Fibroblast of mammary gland (primary cell): ENCODE measurements at places on chromosomes 2 and 18.

- DNase-seq, result no peak
Observed at GRCh38 chr2:230601510-230601909, 111.1 kb upstream of the CAB39 start.

- peak; percentile 79 for DNase-seq
Observed at GRCh38 chr2:235642446-235643098, 148.7 kb downstream of the AGAP1 start.

DNA sequence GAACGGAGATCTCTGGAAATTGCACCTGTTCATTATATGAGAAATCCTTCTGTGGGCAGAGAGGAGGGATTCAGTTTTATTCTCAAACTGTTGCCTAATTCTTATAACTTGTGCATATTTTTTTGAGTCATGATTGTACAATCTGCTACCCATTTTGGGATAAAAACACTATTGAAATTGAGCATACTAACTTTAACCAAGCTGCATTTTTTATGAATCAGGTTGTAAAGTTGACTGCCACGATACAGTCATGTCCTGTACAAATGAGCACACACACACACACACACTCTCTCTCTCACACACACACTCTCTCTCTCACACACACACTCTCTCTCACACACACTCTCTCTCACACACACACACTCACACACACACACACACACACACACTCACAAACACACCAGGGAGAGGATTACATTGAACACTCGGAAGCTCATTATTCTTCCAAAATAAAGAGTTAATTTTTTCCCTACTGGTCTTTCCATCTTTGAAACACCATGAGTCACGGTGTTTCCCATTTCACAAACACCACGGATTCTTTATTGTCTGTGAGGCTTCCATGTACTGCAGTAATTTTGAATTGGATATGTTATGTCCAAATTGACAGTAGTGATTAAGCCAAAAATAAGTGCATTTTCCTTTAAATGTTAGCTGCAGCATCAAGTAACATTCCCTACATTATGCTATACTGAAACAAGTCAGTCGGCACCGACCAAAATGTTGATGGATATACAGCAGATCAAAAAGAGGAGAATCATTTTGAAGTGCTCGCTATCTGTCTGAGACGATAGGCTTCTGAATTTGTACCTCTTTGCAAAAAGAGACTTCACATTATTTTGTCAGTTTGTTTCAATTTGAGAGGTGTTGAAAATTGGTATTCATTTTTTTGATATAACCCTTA lies 216.9 kb downstream of the ARHGAP15 start:
- DNase-seq, result no peak

DNA sequence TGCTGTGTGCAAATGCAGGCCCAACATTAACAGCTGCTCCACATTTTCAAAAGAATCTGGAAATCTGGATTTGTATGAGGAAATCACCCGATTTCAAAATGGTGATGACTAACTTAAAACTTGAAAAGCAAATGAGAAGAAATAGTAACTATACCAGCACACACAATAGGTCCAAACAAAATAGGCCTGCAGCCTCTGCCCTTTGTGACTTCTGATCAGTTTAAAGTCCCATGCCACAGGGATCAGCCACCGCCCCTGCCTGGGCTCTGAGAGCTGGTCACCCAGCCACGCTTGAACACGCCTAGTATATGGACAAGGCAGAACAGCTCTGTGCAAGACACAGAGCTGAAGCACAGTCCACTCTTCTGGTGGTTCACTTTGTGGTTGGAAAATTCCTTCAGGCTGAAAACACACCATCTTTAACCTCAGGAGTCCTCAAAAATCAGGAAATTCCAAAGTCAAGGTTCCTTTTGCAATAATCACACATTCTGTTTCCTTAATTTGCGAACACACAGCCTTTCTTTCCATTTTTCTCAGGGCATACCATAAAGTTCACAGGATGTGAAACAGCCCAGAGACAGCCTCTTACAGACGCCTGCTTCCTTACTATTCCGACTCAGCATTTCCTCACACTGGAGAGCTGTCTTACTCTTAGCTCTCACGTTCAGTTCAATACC lies 150.1 kb upstream of the RIOK3 start:
- peak; percentile 86 for DNase-seq

- no peak for DNase-seq
Observed at GRCh38 chr2:111061191-111061590, 59.5 kb upstream of the BCL2L11 start.

DNA sequence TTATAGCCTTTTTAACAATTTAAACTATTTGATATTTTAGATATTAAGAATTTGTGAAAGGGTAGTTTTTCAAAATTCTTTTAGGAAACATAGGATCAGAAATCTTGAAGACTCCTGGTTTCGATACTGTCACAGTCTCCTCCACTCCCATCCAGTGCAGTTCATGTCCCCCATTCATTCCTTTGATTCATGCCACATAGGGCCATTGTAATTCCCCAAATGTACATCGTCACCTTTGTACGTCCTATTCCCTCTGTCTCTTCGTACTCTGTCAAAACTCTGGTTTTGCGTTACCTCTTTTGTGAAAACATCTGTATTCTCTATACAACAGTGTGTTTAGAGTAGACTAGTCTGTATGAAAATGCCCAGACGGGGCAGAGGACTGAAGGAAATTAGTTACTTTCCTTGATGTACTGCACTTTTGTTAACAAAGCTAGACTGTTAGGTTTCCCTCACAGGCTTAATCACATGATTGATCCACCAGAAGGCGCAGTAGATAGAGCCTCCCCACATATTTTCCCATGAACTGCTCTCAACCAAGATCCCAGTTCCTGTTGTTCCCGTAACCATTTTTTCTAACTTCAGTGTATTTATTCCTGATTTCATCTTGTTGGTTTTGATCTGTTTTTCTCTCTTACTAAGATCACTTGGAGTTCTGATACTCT lies 2.5 kb downstream of the MRPL35 start:
- DNase-seq, result peak; percentile 41
